ENCODE measurements at places on chromosomes 3 and 15. TPM values are rescaled to one million over a fixed set of nuclear protein-coding genes. Genes with fewer than 3 reads are reported as not detected.

DNA sequence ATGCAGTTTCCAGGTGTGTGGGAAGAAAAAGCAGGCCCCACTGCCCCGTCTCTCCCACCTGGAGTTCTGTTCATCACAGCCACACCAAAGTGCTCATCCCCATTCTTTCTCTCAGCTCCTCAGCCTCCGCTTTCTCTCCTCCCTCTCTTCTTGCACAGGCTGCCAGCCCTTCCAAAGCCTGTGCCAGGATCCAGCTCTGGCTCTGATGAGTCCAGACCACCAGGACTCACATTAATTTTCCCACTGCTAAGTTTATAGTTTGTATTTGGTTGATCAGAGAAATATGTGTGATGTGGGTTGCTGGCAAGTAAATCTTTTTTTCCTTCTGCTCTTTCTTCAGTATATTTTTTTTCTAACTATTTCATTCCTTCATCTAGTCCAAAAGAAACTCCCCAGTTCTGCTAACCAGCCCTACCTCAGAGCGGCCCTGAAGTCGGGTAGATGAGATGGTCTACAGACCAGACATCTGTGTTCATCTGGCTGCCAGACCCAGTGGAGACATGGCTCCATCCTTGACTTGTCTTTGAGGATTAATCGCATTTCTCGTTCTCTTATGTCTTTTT, 49.8 kb downstream of the BOC start:
- peaks cover 60% of the 10 kb centered on the region for H3K4me1 ChIP-seq
- H3K36me3 ChIP-seq: peaks cover 4% of the 10 kb centered on the region
- no peak for DNase-seq
- H3K27me3 ChIP-seq: peaks cover 2% of the 10 kb centered on the region

- H3K36me3 ChIP-seq: no peaks in the 10 kb centered on the region
- no peaks in the 10 kb centered on the region for H3K4me1 ChIP-seq
- no peaks in the 10 kb centered on the region for H3K27me3 ChIP-seq
- H3K27ac ChIP-seq: no peak overlapping the region
- DNase-seq: no peak
- H3K4me3 ChIP-seq: no peak overlapping the region
Observed at GRCh38 chr3:115685097-115685496, 61.8 kb downstream of the GAP43 start.

DNA sequence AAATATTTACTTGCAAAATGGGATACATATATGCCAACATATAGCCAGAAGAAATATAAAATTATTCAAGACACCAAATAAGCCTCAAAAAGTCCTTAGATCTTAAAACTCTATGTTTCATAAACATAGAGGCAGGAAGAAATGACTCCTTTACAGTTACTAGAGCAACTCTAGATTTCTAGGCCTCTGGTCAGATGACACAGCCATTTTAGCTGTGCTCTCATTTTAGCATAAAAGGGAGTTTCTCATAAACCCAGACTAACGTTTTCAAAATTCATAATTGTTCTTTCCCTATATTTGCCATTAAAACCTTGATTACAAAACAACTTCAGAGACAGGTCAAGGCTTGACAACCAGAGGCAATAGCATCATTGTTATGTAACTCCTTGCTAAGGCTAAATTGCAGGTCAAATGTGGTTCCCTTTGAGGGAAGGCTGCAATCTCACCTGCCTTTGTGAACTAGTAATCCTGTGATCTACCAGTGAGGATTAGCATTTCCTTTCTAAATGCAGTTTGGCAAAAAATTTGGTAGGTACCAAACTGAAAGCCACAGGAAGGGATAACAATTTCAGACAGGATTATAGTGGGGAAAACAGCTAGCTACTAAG, 8.2 kb downstream of the THOC7 start:
- no peak for DNase-seq
- no peaks in the 10 kb centered on the region for H3K4me1 ChIP-seq
- H3K36me3 ChIP-seq: no peaks in the 10 kb centered on the region

DNA sequence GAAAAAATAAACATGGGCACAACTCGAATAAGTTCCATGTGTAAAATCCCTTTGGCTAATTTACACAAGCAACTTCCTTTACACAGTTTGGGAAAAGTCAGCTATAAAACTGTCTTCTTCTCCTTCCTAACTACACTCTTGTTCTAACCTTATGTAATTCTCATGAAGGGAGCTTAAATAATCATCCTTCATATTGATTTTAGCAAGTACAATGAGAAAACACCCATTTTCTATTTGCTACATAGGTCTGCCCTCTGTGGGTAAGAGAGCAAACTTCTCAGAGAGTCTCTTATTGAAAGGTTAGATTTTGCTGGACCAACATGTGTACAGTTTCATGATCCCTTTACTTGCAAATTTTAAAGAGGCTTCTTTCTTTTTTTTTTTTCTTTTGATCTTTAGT, 398.5 kb downstream of the ROBO1 start:
- no peak overlapping the region for H3K27ac ChIP-seq
- H3K36me3 ChIP-seq: no peaks in the 10 kb centered on the region
- DNase-seq: no peak

DNA sequence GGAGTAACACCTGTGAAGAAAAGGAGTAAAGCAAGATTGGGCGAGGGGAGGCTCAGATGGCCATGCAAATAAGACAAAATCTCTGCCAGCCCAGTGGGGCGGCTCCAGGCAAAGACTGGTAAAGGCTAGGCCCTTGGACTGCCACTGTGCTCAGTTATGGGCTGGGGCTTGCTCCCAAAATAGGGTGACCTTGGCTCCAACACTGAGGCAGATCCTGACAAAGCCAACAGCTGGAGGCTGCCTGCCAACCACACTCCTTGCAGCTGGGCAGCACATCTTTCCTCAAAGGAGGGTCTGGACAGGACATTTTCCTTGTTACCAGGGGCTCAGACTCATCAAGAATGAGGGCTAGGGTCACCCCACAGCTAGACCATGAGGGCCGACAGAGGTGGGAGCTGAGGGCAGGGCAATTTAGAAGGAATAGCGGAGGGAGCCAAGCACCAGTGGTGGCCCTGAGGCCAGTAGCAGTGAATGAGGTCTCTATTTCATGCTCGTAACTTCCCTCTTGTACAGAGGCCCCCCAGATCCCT, 86.1 kb downstream of the CHRD start:
- H3K4me3 ChIP-seq: no peak overlapping the region
- H3K4me1 ChIP-seq: peaks cover 10% of the 10 kb centered on the region
- no peaks in the 10 kb centered on the region for H3K27me3 ChIP-seq
- H3K36me3 ChIP-seq: no peaks in the 10 kb centered on the region

- H3K36me3 ChIP-seq: no peaks in the 10 kb centered on the region
- no peak overlapping the region for H3K4me3 ChIP-seq
- H3K4me1 ChIP-seq: no peaks in the 10 kb centered on the region
- DNase-seq: no peak
Observed at GRCh38 chr3:96960661-96961330, 146.4 kb downstream of the EPHA6 start.

DNA sequence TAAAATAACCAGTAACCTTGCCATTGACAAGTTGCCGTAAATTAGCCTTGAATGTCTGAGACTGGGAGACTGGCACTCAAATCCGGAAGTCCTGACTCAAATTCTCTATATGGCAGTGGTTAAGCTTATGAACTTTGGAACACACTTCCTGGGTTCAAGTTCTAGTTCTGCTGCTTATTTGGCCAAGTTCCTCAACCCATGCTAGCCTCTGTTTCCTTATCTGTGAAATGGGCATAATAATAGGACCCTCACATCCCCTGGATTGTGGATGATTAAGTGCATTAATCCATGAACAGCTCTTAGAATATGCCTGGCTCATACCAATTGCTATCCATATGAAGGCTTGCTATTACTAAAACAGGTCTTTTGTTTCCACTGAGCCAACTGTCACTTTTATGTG, 311.5 kb downstream of the EDEM1 start:
- H3K27me3 ChIP-seq: no peaks in the 10 kb centered on the region
- no peaks in the 10 kb centered on the region for H3K4me1 ChIP-seq
- H3K4me3 ChIP-seq: no peak overlapping the region

DNA sequence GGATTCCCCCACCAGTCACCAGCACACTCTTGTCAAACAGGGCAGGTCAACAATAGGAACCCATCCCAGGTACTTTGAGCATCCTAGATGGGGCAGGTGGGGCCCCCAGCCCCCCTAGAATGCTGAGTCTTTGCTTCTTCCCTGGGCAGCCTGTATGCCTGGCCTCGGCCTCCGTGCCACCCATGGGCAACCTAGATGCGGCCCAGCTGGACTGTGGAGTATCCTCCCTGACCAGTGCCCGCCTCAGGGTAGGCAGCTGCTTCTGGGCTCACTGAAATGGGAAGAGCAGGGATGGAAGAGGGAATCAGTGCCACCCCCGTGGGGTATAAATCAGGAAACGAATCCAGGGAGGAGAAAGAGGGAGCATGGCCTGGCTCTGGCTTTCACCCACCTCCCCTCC, 10.9 kb downstream of the DNAH1 start:
- H3K36me3 ChIP-seq: peaks cover 44% of the 10 kb centered on the region
- no peak overlapping the region for H3K4me3 ChIP-seq
- H3K4me1 ChIP-seq: peaks cover 12% of the 10 kb centered on the region

DNA sequence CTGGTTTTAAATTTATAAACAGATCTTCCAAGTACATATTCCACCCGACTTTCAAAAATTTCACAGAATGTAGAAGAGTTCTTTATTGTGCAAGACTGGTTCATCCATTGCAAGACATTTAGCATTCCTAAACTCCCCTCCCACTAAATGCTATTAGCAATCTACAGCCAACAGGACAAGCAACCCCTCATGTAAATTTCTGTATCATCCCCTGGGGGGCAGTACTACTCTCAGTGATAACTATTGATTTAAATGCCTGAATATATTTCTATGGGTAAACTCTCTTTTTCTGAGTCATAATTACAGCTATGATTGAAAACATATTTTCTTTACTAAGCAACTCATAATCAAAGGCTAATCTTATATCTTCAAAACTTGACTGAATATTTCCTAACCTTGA, 10.7 kb upstream of the SLC15A2 start:
- H3K4me1 ChIP-seq: no peaks in the 10 kb centered on the region
- H3K27ac ChIP-seq: no peak overlapping the region
- DNase-seq: no peak
- no peaks in the 10 kb centered on the region for H3K36me3 ChIP-seq
- H3K4me3 ChIP-seq: no peak overlapping the region
- no peaks in the 10 kb centered on the region for H3K27me3 ChIP-seq

The CASR gene
- 0.89 TPM for total RNA-seq

All from spinal cord (tissue), 10 donors.